Hematopoietic multipotent progenitor cell treated with erythropoietin and hydrocortisone succinate and interleukin-3 and kit ligand, for 6 days (in vitro differentiated cells): ENCODE measurements at places on chromosomes 5 and 9.

DNA sequence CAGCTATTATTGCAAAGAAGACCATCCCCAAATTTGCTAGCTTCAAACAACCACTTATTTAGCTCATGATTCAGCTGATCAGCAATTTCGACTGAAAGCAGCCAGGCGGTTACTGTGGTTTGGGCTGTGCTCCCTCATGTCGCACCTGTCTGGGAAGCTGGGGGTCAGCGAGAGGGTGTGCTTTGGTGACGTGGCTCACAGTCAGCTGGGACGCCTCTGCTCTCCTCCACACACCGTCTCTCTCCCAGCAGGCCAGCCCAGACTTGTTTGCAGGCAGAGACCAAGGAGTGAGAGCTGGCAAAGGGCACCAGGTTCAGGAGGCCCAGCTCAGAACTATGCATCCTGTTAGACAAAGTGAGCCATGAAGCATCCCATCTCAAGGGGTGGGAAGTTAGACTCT is 140.9 kb downstream of the SYK start:
- no peak for DNase-seq

DNA sequence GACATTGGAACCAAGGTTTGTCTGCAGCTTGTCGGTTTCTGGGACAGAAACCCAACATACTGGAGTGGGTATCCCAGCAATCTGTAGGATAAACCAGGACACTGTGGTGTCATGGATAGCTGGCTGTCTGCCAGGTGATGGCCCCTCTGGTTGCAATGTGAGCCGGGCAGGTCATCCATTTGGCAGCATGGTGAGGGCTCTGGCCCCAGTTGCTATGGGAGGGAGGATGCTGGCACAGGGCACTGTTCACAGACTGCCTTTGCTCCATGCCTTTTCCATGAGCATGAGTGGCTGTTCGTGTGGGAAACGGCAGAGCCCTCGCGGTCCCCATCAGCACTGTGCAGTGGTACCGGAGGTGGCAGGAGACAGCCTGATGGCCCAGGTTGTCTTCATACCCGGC is 6.4 kb downstream of the S1PR3 start:
- no peak for DNase-seq

GRCh38 chr9:84593352-84593751 is 76.2 kb upstream of the NTRK2 start:
- no peak for DNase-seq

DNA sequence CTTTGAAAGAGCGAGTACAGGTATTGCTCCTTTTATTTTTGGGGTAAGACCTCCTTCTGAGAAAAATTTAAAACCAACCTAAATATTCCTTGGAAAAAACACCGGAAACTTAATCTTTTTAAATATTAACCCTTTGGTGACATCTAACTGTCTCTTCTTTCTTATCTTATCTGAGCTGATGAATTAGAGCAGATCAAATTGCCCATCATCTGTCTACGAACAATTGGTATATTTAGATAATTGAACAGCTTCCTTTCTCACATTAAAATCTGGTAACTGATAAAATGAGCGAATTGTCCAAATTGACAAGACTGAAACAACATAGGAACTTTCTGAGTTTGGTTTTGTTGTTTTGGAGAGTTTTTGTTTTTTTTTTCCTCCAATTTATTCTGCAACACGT is 2.0 kb downstream of the ISL1 start:
- DNase-seq = no peak
